Tongue (tissue), 3 donors: ENCODE measurements at places on chromosomes 5 and 9. TPM values are rescaled to one million over a fixed set of nuclear protein-coding genes. Genes with fewer than 3 reads are reported as not detected.

IL3 gene
- total RNA-seq, result not detected

GGTA1 gene
- total RNA-seq, result 6.9 TPM

- peak; percentile 29 for DNase-seq
Measured at GRCh38 chr5:110865400-110866094, 126.7 kb downstream of the SLC25A46 start.

DNA sequence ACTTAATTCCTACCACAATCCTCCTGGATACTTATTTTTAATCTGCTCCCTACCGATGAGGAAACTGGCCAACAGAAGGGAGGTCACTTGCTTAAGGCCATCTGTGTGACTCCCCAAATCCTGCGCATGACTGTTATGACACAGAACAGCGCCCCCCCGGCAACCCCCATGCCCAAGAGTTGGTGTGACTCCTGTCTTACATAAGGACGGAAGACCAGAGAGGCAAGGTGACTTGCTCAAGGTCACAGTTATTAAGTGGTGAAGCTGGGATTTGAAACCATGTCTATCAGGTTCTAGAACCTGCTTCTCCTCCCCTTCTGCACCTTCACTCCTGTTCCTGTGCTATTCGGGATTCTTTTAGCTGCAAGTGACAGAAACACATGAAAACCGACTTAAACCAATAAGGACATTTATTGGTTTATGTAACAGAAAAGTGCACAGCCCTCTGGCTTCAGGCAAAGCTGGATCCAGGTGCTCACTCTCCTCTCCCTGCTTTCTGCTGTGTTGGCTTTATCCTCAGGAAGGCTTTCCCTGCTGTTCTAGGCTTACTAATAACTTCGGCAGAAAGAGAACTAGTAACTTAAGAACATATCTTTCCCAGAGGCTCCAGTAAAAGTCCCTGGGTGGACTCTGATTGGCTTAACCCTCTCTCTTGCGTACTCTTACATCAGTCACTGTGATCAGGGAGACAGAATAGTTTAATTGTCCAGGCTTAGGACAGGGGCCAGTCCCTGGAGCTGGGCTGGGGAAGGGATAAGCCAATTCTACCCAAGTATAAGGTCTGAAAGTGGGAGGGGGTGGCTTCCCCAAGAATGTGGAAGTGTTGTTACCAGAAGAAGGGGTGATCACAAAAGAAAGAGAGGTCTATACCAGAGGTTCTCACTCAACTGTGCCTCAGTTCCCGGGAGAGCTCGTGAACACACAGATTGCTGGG lies 43.7 kb downstream of the FGF18 start:
- DNase-seq, result no peak

GRCh38 chr9:79360387-79361347 lies 211.1 kb upstream of the TLE4 start:
- DNase-seq, result no peak

DNA sequence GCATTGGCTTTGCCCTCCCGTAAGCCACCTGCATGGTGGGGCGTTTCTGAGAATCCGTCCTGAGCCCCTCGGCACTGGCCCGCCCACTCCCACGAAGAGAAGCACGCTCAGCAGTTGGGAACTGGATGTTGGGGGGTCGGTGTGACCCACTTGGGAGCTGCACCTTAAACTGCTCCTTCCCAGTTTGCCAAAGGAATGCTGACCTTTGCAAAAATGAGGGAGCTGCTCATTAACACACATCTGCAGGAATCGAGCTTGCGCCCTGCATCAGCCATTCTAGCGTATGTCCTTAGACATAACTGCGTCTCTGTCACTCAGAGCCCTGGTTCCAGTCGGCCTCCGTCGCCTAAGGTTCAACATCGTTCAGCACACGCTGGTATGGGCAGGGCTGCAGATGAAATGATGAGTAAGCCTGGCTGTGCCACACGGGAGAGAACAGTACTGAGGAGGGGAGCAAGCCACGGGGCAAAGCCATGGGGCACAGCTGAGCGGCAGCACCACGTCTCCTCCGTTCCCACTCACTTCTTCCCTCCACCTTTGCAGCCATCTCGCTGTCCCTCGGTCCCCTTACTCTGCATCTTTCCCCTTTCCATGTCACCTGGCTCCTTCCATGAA lies 28.8 kb upstream of the NCS1 start:
- DNase-seq, result no peak

DNA sequence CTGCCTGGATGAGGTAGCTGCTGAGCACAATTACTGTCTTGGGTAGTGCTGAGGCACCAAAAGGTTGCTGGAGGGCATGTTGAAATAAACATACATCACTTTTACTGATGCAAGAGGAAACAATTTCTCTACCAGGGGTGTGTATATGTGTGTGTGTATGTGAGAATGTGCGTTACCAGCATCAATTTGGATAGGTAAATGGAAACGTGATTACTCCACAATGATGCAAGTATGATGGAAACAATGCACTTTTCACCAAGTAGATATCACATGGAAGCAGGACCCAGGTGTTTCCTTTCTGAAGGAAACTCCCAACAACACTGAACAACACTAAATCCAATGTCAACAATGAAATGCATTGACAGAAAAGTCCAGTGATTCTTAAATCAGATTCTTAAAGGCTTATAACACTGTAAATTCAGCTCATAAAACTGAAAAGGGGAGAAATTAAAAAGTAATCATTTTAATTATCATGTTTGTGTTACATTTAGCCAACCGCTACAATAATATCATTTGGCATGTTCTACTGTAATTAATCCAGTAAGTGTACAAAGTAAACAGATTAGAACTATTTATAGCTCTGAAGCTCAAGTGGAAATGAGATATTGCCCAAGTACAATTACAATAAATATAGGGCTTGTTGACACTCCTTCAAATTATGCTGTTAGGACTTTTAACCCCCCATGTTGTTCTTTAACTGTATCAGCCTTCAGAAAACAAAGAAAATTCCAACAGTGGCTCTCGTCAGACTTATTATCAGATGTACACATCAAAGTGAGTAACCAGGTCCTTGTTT lies 25.3 kb downstream of the YIPF5 start:
- DNase-seq, result peak; percentile 18

GRCh38 chr5:31995006-31995405 lies 179.1 kb downstream of the GOLPH3 start:
- no peak for DNase-seq

DNA sequence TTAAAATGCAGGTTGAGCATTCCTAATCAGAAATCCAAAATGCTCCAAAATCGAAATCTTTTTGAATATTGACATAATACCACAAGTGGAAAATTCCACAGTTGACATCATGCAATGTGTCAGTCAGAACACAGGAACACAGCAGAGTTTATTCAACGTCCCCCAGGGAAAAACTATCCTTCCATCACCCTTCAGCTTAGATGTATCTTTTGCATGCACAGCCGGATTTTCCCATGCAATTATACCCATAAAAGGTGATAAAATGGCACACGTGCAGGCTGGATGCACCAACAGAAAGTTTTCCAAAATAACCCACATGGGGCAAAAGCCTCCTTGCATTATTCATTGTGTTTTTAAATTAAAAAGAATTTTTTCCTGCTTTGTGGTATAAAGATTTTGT lies 71.2 kb downstream of the RAB24 start:
- no peak for DNase-seq

SLC1A3 gene
- 24.2 TPM for total RNA-seq

C5orf63 gene
- total RNA-seq, result 3.4 TPM

GRCh38 chr9:137441289-137441934 lies at the start of gene ENTPD8:
Gene ENTPD8, minus strand, starts transcription at chr9:137441357. Its CDS starts 3,072 bp downstream, at chr9:137438285.
- DNase-seq, result peak; percentile 77

DNA sequence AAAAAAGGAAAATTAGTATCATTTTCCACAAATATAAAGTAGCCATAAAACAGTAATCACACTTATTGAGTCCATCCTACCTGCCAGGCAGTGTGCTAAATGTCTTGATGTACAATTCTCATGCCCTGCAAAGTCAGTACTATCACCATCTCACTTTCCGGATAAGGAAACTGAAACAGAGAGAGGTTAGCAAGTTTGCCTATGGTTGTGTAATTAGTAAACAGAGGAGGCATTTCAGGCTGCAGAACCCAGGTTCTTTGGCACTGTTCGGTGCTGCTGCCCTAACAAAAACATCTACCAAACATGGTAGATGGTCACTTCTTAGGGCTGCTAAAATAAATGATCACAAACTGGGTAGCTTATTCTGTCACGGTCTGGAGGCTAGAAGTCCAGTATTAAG lies 22.6 kb downstream of the PLAC8L1 start:
- DNase-seq, result no peak

PRDM9 gene
- total RNA-seq, result not detected

DNA sequence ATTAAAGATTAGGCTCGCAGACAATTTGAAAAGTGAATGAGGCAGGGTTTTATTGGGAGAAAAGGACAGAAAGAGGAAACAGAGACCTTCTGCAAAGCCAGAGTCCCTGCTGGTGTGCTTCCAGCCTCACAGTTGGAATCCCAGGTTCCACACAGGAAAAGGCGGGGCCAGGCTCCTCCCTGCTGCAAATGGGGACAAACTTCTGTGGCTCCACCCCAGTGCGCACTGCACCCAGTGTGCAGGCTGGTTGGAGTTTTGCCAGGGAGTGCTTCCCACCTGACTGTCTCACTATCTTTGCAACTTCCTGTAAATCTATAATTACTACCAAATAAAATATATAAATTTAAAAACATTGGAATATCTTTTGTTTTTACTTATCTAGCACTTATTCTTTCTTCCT lies 386.0 kb upstream of the GRIN3A start:
- no peak for DNase-seq

TSSK1B gene
- not detected for total RNA-seq

DNA sequence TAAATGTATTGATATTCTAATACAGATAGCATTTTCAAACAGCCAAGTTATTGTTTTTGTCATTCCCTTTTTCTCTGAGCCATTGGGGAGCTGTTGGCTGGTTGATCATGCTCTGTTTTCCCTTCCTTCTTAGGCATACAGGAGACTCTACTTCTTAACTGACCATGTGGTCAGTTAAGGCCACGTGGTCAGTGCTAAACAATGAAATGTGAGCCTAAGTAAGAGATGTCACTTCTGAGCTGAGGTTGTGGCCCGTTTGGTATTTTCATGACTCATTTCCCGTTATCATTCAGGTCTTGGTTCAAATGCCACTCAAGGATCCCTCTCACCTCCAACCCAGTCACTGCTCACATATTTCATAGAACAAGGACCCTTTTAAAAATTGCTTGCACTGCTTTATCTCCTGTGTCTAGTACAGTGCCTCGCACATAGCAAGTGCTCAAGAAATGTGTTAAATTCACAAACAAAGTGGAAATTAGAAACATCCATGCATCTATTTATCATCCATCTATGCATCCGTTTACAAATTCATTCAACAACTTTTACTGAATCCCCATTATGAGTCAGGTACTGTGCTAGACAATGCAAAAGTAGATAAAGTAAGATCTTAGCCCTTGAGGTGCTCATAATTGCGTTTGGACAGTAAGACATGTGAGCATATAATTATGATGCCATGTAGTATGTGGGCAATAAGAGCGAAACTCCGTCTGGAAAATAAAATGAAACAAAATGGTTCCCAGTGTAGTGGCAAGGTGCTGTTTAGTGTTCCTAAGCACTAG lies 50.7 kb downstream of the ARRDC3 start:
- DNase-seq, result no peak

- peak; percentile 65 for DNase-seq
Measured at GRCh38 chr5:149935431-149935901, 9.1 kb downstream of the PDE6A start.

EIF4EBP3 gene
- not detected for total RNA-seq

- no peak for DNase-seq
Measured at GRCh38 chr9:69997524-69997923, 46.1 kb upstream of the MAMDC2 start.

DNA sequence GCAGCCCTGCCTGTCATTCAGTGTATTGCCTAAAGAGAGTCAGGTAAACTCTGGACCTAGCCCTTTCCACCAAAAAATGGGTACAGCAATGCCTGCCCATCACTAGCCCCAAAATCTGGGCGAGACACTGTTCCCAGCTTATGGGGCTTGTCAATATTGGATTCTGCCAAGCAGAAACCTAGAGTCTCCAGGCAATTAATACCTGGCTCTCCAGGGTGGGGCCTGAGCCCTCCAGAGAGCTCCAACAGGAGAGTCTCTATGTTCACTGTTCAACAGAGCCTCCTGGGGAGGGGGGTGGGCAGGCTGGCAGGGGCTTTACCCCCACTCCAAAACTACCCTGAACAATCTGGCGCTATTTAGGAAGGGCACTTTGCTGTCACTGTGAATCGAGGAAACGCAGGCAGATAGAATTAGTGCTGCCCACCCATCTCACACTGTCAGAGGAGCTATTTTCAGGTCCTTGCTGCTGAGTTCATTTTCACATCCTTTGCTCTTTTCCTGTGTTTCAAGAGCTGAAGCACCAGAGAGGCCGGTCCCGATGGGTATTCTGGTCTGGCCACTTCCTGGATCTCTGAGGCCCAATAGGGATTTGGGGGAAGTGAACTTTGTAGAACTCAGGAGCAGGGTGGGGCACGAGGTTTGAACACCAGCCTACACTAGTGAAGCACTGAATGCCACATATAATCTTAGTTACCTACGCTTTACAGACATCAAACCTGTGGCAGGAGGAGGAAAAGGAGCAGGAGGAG lies 121.8 kb downstream of the C5orf15 start:
- no peak for DNase-seq

NRG2 gene
- 0.41 TPM for total RNA-seq

MELK gene
- 9.8 TPM for total RNA-seq

DNA sequence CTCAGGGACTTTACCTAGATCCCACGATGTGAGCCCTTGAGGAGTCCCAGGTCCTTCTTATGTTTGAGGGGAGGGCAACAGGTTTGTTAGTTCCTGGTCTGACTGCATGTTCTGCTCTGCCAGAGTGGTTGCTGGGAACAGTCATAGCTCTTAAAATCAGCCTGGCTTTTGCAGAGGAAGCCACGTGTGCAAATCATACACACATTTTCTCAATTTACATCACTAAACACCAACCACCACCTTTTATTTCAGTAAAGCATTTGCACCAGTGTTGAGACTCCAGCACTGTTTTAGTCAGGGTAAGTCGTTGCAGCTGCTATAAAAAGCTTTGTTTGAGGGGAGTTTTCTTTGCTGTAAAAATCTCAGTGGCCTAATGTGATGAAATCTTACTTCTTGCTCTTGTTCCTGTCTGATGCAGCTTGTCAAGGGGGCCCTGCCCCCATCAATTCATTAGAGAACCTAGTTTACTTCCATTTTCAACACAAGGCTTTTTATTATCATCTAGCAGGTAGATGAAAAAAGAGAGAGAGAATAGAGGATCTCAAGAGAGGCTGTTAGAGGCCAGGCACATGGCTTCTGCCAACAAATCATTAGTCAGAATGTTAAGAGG lies 70.3 kb upstream of the VCAN start:
- no peak for DNase-seq

DNA sequence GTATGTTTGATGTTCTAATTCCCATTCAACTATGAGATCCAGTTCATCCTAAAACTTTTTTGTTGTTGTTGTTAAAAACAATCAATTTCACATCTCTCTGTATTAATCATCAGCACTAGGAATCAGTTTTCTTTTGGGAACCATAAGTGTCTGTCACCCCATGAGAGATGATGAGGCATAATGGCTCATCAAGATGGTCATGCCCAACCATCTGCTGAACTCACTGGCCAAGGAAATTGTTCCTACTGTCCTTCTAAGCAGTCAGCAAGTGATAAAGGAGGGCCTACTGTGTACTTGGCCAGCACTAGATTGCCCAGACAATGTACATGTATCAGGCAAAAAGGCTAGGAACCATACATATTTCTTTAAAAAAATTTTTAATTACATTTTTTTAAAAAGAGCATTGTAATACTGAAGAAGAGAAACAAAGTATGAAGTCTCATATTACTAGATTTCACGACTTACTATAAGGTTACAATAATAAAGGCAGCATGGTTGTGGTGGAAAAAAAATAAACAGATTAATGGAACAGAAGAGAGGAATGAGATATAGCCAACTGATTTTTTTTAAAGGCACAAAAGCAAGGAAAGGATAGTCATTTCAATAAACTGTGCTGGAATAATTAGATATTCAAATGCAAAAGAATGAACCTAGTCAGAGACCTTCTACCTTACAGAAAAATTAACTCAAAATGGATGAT lies 458.3 kb downstream of the SPOCK1 start:
- no peak for DNase-seq
